ENCODE measurements at places on chromosomes 2 and 18.

DNA sequence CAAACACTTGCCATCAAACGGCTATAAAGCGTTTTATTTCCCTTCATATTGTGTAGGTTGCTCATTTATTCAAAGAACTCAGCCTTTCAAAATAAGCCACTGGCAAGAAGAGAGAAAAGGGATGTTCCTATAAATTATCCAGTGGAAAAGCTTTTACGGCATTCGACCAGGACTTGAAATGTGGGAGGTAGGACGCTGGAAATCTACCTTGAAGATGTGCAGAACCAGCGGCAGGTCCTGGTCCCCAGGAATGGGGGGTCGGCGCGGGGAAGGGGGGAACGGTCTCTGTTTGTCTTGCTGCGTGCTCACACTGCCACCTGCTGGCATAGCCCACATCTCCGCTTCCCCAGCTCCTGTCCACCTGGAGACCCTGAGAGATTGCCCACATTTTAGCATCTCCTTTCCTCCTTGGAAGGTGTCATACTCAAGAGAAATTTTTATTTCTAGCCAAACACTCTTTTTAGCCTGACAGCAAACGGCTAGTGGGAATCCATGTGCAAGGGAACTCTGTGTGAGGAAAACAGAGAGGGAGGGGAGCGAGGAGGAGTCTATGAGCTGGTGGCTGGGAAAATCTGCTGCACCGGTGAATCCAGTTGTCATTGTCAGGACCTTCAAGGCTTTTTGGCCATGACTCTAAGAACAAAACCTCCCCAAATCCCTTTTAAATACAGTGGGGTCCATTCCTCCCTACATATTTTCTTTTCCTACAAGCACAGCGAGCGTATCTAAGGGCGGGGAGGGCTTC is 349.0 kb upstream of the PKDCC start:
- no peak for DNase-seq

DNA sequence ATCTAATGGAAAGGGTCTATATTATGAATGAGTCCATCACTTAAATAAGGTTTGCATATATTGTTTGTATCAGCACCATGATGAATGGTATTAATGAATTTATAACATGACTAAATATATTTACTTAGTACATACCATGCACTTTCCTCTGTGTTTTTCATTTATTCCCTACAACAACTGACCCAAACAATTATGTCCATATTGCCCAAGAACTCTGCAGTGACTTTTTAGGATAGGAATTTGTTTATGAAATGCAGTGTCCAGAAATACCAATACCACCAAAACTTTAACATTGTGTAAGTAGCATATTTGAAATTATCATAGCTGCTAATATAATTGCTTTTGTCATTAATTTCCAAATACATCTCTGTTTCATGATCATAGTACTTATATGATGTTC is 119.7 kb downstream of the WDR7 start:
- DNase-seq, result no peak

GRCh38 chr18:77323640-77324299 is 74.1 kb downstream of the GALR1 start:
- DNase-seq, result no peak

DNA sequence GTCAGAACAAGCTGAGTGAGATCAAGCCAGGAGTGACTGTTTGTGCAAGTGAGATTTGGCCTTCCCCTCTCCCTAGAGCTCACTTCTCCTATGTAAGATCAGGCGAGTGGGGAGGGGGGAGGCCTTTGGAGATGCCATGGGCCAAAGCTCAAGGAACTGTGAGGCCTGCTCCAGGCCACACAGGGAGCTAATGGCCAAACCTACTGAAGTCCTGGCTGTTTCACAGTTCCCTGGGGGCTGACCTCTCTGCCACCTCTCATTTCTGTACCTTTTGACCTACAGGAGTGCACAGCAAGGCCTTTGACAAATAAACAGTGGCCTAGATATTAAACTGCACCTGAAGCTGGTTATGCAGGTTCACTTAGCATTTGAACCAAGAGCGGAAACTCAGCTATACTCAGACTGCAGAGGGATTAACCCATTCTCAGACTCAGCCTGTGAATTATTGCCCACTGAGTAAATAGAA is 235.0 kb upstream of the NT5C1B start:
- DNase-seq, result no peak

DNA sequence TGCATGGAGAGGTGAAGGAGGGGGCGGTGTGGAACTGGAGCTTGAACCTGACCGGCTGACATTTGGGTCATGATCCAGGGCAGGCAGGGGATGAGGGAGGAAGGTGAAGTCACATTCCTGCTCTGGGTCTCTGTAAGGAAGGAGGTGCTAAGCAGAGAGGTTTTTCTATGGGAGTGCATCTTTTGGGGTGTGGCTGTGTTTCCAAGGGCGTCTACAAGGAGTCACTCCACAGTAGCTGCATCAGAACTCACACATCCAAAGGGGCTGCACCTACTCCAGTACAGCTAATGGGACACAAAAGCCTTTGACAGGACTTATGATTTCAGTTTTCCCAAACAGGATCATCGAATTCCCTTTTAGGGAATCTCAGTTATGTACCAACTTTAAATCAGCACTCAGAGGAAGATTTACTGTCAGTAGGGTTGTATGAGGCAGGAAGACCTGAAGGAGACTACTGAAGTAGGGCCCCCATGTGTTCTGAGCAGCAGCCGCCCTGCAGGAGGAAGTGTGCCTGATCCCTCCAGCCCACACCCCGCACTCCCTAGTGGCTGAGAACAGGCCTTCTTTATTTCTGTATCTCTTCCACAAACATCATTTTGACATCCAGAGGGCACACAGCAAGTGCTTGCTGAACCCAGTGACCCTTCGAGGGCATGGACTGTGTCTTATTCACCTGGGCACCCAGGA is 137.2 kb downstream of the CELF4 start:
- no peak for DNase-seq

GRCh38 chr2:189254268-189254883 is 74.8 kb upstream of the COL5A2 start:
- DNase-seq, result no peak

DNA sequence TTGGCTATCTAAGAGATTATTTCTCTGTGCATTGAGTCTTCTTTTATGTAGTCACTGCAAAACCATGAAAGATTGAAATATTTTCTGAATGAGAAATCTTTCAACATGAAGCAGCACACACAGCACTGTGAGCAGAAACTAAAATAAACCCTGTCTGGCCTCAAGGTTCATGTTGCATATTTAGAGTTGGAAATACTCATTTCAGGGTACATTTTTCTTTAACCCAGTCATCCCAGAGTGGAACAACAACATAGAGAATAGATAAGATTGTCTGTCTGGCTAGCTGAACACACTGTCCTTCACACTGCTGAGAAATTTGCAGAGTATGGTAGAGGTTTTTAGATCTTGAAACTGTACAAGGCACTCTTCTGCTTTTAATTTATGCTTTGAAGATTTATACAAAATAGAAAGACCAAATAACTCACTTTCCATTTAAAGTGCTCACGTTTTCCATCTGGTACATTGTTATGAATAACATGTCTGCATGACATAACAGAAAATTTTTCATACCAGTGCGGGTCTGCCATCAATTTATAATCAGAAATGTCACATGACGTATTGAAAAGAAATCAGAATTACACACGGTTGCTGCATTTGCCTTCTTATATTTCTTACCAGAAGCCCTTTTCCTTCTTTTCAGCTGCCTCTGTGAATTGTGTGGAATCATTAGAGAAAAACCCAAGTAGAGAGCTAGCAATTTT is 25.0 kb upstream of the FN1 start:
- no peak for DNase-seq

GRCh38 chr2:232336241-232336736 is 42.3 kb upstream of the ALPP start:
- DNase-seq, result no peak

DNA sequence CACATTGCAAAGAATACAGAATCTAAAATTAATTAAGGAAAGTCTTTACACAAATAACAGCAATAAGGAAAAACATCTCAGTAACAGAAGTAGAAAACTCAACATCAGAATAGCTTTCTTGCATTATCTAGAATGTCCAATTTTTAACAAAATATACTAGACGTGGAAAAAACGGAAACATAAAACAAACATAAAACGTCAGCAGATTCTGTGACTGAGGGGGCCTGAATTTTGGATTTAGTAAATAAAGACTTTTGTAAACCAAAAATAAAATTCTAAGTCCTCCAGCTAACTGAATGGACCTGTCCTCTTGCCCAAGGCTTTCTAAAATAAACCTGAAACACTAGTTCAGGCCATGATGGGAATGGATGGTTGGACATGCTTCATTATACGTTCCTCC is 773.5 kb upstream of the LRRTM1 start:
- no peak for DNase-seq

DNA sequence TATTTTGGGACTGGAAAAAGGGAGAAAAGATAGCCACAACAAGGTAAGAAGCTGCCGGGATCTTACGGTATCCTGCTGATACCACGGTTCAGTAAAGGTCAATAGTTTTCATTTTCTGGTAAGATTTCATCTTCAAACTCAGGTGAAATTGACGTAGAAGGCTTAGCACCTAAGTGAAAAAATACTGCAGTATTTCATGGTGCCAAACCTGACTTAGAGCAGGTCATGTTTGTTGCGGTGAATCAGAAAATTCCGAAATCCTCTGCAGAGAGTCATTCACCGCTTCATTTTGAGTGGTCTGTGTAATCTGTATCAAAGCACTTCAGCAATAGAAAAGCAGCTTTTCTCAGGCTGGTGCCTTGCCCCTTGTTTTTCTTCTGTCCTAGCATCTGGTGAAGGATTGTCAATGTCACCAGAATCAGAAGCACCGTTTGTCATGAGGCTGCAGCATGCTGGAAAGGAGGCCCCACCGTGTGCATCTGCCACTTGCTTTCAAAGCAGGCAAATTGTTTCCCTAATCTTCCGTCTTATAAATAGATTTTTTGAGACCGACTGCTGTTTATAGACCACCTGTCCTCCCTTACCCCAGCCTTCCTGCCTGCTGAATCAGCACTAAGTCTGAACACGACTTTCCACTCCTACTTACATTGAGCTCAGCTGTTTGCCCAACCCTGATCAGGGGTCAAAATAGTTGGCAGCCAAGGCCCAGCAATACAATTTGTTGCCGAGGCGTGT is 156.3 kb downstream of the EML6 start:
- no peak for DNase-seq

DNA sequence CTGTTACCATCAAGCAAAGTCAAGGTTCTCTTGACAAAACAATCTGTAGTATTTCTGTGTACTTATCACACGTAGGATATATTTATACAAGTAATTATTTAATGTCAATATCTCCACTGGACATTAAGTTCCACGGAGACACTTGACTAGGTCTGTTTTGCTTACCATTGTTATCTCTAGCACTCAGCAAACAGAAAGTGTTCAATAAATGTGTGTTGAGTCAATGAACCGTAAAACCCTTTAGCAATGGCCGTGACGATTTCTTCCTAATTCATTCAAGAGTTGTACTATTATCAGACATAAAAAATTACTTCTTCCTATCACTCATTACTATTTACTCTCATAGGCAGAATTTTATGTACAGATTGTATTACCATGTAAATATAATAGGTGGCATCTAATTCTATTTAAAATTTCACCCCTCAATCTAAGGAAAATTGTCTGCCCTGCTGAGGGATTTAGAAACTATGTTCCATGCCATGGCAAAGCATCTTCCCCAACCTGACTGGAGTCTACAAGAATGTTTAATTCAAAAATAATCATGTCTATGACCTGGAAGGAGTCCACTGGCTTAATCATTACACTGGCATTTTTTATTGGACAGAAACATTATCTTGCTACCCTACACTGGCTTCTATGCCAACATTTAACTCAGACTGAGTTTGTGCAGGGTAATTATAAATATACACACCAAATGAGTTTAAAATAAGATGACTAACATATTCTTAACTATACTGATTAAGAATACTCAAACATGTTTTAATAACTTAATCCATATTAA is 301.9 kb downstream of the ZEB2 start:
- DNase-seq, result no peak

DNA sequence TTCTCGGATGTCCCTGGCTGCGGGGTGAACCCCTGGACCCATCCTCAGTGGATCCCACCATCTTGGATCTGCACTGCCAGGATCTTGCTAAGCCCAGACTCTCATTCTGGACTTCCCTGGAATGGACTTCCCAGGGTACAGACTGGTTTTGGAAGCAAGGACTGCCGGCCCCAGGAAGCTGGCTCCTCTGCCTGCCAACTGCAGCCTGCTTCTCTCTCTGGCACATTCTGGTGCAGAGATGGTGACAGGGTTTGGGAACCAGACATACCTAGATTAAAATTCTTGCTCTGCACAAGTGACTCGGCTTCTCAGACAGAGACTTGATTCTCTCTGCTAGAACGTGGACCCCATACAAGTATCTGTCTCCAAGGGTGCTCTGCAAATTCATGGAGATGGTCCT is 29.4 kb downstream of the ACKR3 start:
- DNase-seq, result no peak

- DNase-seq, result no peak
Measured at GRCh38 chr2:45964906-45965305, 313.4 kb downstream of the PRKCE start.

GRCh38 chr18:56992777-56993176 is 154.1 kb upstream of the BOD1L2 start:
- no peak for DNase-seq

Data from stimulated activated CD8-positive, alpha-beta memory T cell treated with anti-CD3 and anti-CD28 coated beads, Interleukin-15, amount 100 ng/mL, for 24 hours (primary cell).